SK-N-SH treated with all-trans-retinoic acid at 6 μM for 48 hours (cell line): ENCODE measurements at places on chromosomes 5 and 9.
A peak's percentile ranks its signal among the peaks of the same experiment; 100 is the strongest.

GRCh38 chr5:38783011-38783561 is 62.7 kb upstream of the OSMR start:
- ATAC-seq: peak; percentile 95

DNA sequence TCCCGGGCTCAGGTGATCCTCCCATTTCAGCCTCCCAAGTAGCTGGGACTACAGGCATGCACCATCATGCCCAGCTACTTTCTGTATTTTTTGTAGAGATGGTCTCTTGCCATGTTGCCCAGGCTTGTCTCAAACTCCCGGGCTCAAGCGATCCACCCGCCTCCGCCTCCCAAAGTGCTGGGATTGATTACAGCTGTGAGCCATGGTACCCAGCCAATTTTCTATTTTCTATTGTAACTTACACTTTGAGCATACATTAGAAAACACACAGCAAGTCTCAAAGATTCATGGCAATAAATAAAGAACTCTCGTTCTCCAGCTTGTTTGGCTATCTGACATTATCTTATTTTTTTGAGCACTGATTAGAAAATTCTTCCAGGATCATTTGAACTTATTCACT is 228.7 kb downstream of the ADAMTS6 start:
- no peak for ATAC-seq

DNA sequence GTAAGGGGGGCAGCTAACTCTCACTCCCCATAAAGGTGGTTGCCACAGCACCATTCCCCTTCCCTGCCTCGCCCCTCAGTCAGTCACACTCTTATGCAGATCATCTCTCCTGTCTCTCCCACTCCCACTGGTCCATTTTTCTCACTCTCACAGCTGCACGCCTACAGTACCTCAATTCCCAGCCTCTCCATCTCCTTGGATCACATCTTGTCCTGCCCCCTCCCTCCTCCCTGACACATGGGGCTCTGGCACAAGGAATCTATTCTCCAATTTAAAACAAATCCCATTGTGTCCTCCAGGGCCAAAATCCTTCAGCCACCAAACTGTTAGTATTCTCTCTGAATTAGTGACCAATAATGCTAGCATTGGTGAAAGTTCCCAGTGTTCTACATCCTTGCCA is 114.4 kb downstream of the AUH start:
- no peak for ATAC-seq

- ATAC-seq: no peak
Observed at GRCh38 chr5:148653836-148654781, at the start of gene HTR4. Gene HTR4 (minus strand): TSS chr5:148654527. CDS start chr5:148637014, 17,513 bp downstream.

- no peak; the same call in 2 of the 3 replicates for ATAC-seq
Observed at GRCh38 chr5:50710838-50711237, 44.4 kb downstream of the PARP8 start.

DNA sequence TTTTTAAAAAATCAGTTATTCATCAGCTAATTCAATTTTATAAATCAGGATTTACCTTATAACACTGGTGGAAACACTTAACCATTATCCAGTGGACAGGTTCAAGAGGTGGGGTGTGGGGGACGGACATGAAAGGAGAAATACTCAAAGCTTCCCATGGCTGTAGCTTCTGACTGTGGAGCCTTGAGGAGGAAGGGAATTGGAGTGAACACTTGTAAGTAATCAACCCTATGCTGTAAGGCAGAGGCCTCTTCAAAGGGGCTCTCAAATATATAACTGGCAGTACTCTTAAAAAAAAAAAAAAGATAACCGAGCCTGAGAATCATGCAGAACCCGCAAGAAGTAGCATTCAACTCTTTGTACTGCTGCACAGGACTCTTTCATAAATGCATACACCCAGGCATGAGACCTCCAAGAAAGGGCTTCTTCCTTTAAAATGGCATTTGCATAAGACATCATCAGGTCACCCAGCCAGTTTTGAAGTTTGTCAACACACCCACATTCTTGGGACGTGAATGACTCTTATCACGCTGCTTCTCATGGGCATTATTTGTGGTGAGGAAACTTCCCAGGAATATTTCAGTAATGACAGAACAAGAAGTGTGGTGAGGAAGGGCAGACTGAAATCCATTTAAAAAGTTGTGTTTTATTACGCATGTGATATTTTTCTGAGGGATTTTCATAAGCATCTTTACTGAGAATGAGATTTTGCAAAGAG is 8.1 kb downstream of the OSMR start:
- ATAC-seq: no peak; the same call in 2 of the 3 replicates

GRCh38 chr9:9924376-9924775 is 688.4 kb downstream of the PTPRD start:
- ATAC-seq: no peak

- no peak for ATAC-seq
Observed at GRCh38 chr5:26329562-26330189, 708.7 kb downstream of the CDH9 start.

DNA sequence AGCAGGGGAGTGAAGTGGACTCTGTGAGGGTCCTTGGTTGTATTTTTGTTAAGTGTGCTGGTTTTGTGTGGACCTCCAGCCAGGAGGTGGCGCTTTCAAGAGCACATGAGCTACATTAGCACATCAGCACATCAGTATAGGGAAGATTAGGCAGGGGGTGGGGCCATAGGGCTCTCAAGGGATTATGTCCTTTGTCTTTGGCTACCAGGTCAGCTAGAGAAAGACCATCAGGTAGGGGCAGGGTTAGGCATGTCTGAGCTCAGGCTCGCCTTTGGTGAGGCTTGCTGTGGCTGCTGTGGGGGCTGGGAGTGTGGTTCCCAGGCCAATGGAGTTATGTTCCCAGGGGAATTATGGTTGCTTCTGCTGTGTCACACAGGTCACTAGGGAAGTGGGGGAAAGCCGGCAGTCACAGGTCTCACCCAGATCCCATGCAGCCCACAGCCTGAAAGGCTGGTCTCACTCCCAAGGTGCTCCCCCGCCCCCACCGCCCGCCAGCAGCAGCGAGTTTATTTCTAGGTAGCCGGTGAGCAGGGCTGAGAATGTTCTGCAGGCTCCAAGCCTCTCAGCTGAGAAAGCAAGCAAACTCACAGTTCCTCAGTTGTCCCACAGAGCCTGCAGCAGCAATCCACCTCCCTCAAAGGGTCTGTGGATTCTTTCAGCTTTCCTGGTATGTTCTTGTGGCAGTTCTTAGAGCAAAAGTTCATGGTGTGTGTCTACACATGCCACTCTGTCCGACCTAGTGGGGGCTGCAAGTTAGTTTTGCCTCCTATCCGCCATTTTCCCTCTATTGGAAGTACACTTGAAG is 13.7 kb downstream of the OR1J1 start:
- peak; percentile 82 for ATAC-seq

DNA sequence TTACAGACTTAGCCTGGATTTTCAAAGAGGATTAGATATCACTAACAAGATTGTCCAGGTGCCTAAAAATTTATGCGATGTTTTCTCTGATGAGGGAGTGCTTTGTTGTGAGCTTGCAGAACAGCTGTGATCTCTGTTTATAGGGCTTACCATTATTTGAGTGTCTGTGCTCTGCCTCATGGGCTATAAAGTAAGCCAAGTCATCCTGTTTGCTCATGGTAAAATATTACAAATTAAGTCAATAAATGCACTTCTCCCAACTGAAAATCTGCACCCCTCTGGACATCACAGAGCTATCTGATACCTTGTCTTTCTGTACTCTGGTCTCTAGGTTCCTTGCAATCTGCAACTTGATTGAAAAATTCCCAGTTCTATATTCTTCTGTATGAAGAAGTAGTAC is 293.4 kb upstream of the ACTBL2 start:
- ATAC-seq: peak; percentile 9; the same call in 1 of the 3 replicates

DNA sequence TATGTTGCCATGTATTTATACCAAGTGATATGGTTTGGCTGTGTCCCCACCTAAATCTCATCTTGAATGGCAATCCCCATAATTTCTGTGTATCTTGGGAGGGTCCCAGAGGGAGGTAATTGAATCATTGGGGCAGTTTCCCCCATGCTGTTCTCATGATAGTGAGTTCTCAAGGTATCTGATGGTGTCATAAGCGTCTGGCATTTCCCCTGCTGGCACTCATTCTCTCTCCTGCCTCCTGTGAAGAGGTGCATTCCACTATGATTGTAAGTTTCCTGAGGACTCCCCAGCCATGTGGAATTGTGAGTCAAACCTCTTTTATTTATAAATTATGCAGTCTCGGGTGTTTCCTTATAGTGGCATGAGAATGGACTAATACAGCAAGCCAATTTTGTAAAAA is 140.8 kb upstream of the ADAMTSL1 start:
- no peak for ATAC-seq

- ATAC-seq: no peak
Observed at GRCh38 chr9:120944948-120945347, 18.4 kb upstream of the TRAF1 start.

GRCh38 chr9:109811876-109812275 is 31.9 kb downstream of the PALM2AKAP2 start:
- no peak for ATAC-seq

DNA sequence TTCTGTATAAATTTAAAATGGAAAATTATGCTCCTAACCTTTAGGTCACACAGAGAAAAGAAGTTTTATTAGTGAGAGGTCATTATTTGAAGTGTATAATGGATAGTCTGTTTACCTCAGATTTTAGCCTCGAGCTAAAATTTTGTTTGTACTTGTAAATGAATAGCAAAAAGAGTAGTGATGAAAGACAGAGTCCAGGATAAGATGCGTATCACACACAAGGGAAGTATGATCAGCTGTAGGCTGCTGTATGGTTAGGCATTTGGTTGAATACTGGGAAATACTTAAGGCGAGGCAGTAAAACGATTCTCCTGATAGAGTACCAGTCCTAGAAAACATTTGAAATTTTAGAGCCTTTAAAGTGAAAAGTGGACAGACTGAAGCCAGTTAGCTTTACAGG is 92.7 kb downstream of the FBXL7 start:
- no peak for ATAC-seq

- no peak for ATAC-seq
Observed at GRCh38 chr9:133839822-133840329, 101.7 kb upstream of the SARDH start.

DNA sequence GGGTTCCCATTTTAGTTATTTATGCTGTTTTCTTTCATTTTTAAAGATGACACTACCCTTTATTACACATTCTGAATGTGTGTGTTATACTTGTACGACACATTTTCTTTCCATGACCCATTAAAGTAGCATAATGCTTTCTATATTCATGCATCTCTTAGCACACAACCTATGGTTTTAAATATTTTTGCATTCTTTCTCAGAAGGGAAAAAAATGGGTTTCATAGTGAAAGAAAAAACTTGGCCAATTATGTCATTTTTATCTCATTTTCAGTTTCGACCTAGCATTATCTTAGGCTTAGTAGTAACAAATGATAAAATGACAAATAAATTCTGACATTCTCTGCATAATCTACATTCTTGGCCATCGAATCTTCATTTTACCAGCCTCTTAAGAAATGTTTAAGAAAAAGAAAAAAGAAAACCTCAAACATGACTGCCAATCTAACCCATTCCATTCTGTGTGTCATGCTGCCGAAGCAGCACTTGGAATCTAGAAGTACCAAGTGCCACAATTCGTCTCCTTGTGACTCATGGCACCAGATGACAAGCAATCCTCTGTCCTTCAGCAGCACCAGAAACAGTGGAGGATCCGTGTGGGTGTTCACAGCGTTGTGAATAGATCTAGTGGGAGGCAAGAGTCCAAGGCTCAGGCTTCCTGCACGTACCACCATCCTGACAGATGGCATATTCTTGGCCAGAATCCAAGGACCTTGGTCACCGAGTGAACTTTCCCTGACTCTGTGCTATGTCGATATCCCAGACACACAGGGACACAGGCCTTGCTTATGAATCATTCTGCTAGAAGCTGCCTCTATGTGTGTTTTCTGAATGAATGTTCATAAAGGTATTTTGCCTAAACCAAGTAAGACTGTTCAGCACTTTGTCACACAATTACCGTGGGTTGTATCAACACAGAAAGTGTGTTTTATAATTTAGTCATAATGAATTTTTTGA is 502.7 kb downstream of the NR2F1-AS1 start:
- peak; percentile 90 for ATAC-seq

DNA sequence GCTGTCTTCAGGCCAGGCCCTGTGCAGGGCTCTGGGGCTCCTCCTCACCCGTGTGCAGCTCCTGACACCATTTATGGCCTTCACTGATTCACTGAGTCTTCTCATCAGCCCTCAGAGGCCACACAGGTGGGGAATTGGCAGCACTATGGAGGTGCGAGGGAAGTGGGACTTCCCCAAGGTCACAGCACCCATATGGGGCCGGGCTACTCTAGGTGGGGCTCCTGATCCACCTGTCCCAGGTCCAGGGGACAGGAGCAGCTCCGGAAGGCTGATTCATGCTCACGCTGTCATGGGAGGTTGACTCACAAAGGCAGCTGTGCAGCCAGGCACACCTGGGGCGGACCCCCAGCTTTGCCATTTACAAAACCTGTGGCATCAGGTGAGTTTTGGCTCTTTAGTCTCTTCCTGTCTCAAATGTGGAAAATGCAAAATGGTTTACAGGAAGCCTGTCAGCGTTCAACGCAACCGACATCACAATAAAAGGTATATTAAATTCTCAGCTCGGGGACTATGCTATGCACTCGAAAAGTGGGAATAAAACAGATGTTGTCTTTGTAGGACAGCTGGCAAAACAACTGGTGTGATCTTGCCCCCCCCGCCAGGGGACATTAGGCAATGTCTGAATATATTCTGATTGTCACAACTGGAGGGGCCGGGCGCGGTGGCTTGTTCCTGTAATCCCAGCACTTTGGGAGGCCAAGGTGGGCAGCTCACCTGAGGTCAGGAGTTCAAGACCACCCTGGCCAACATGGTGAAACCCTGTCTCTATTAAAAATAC is 15.0 kb downstream of the NAIF1 start:
- ATAC-seq: no peak

DNA sequence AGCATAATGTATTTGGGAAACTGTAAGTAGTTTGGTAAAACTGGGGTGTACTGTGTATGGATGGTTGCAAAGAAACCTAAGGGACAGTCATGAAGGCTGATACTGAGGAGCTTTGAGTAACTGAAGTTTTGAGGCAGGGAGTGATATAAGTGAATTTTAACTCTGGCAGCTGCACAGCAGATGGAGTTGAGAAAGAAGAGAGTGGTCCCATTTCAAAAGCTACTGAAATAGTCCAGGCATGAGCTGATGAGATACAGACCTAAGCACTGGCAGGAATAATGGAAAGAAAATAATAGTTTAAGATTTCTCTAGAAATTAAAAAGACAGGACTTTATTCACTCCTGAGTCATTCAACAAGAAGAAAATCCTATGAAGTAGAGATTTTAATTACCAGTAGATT is 232.0 kb downstream of the CHSY3 start:
- no peak for ATAC-seq

- no peak for ATAC-seq
Observed at GRCh38 chr9:10773136-10773535, 160.3 kb upstream of the PTPRD start.

DNA sequence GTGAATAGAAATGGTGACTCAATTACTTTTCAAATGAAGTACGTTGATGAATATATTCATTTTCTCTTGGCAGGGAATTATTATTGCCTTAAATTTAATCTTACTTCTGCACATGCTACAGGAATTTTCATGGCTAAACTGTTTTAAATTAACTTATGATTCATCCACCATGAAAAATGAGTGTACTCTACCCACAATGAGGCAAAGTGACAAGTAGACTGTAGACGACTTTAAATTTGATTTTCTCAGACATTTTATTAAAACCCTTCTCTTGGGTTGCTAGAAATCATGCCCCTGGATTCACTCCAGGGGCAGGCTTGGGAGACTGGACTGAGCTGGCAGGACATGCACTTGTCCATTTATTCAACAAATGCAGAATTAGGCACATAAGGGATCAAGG is 23.5 kb upstream of the ERAP2 start:
- peak; percentile 73 for ATAC-seq
